Panc1 (cell line): ENCODE measurements at places on chromosomes 4 and X. TPM values are rescaled to one million over a fixed set of nuclear protein-coding genes. Genes with fewer than 3 reads are reported as not detected.

DNA sequence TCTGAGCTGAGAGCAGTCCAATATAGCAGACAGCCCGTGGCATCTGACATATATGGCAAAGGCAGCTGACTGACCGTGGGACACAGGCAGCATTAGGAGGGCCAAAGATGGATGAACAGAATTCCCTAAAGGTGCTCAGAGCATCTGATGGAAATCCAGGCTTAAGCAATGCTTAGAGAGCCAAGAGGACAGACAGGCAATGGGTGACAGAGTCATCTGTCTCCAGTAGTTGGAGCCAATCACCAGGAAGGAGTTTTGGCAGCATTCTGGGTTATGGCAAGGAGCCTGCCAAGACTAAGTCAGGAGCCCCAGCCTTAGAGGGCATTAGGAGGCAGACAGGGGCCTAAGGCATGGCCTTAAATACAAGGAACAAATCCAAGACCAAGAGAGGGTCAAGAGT is 153.3 kb upstream of the USP9X start:
- H3K36me3 ChIP-seq: no peaks in the 10 kb centered on the region
- H3K27me3 ChIP-seq: no peaks in the 10 kb centered on the region
- H3K4me1 ChIP-seq: no peaks in the 10 kb centered on the region
- H3K4me3 ChIP-seq: no peak overlapping the region
- no peak overlapping the region for H3K27ac ChIP-seq

Gene ARHGAP6
- 0.13 TPM for total RNA-seq

Gene RTL9
- not detected for total RNA-seq

DNA sequence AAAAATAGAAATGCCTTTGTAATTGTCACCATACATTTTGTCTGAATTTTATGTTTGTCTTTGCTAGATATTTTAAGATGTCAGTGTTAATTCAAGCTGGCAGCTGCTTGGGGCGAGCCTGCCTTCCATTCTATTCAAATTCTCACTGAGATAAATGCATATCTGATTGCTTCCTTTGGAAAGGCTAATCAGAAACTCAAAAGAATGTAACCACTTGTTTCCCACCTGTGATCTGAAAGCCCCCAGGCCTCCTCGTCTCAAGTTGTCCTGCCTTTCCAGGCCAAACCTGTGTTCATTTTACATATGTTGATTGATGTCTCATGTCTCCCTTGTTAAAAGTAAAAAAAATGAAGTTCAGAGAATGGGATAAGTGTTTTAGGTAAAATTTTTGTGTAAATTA is 318.7 kb upstream of the TECRL start:
- H3K27ac ChIP-seq: no peak overlapping the region
- DNase-seq: no peak
- H3K4me3 ChIP-seq: no peak overlapping the region
- no peaks in the 10 kb centered on the region for H3K27me3 ChIP-seq

GRCh38 chrX:9433596-9433995 is 31.3 kb upstream of the TBL1X start:
- no peaks in the 10 kb centered on the region for H3K36me3 ChIP-seq
- no peaks in the 10 kb centered on the region for H3K4me1 ChIP-seq
- no peaks in the 10 kb centered on the region for H3K27me3 ChIP-seq
- DNase-seq: no peak
- no peak overlapping the region for H3K27ac ChIP-seq
- H3K4me3 ChIP-seq: no peak overlapping the region
